Ovary (tissue), 10 donors: ENCODE measurements at places on chromosomes 7 and 10. TPM values are rescaled to one million over a fixed set of nuclear protein-coding genes. Genes with fewer than 3 reads are reported as not detected.

- no peaks in the 10 kb centered on the region for H3K36me3 ChIP-seq
- H3K27ac ChIP-seq: no peak overlapping the region
- H3K4me1 ChIP-seq: peaks cover 10% of the 10 kb centered on the region
- H3K27me3 ChIP-seq: no peaks in the 10 kb centered on the region
Observed at GRCh38 chr7:23184709-23185359, 3.0 kb downstream of the NUP42 start.

- H3K27ac ChIP-seq: no peak overlapping the region
- no peak for DNase-seq
- H3K4me1 ChIP-seq: peaks cover 9% of the 10 kb centered on the region
- H3K36me3 ChIP-seq: no peaks in the 10 kb centered on the region
- H3K4me3 ChIP-seq: no peak overlapping the region
Observed at GRCh38 chr10:78038105-78038504, 4.4 kb downstream of the RPS24 start.

DNA sequence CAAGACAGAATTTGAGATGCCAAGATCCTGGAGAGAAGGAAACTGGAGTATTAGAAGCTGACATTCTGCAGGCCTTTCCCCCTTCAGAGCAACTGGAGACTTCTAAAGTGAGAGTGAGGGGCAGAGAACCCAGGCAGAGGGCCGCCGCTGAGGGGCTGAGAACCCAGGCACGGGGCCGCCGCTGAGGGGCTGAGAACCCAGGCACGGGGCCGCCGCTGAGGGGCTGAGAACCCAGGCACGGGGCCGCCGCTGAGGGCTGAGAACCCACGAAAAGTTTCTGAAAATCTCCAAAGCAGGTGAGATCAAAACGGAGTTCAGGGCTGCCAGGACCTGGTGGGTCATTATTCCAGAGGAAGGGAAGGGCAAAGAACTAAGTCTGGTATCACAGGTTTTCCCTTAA lies 126.2 kb downstream of the DLG5 start:
- H3K4me1 ChIP-seq: no peaks in the 10 kb centered on the region
- H3K4me3 ChIP-seq: no peak overlapping the region
- no peaks in the 10 kb centered on the region for H3K36me3 ChIP-seq
- no peak overlapping the region for H3K27ac ChIP-seq
- no peaks in the 10 kb centered on the region for H3K27me3 ChIP-seq

DNA sequence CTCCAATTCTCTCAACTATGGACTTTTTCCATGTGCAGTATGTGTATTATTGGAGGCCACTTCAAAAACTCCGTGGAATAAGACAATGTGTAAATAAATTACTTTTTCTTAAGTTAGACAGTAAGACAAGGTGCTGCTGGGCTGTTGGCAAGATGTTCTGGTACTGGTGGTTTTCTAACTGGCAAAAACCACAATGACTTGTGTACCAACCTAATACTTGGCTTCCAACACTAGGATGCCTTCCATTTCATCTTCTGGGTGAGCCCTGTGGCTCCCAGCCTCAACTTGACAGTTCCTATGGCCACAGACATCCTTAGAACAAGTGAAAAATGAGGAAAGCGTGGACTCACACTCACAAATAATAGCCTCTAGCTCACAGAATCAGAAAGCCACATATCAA lies 77.0 kb downstream of the OSBPL3 start:
- peaks cover 13% of the 10 kb centered on the region for H3K4me1 ChIP-seq
- no peak overlapping the region for H3K4me3 ChIP-seq
- H3K27ac ChIP-seq: no peak overlapping the region
- no peaks in the 10 kb centered on the region for H3K27me3 ChIP-seq
- no peak for DNase-seq

DNA sequence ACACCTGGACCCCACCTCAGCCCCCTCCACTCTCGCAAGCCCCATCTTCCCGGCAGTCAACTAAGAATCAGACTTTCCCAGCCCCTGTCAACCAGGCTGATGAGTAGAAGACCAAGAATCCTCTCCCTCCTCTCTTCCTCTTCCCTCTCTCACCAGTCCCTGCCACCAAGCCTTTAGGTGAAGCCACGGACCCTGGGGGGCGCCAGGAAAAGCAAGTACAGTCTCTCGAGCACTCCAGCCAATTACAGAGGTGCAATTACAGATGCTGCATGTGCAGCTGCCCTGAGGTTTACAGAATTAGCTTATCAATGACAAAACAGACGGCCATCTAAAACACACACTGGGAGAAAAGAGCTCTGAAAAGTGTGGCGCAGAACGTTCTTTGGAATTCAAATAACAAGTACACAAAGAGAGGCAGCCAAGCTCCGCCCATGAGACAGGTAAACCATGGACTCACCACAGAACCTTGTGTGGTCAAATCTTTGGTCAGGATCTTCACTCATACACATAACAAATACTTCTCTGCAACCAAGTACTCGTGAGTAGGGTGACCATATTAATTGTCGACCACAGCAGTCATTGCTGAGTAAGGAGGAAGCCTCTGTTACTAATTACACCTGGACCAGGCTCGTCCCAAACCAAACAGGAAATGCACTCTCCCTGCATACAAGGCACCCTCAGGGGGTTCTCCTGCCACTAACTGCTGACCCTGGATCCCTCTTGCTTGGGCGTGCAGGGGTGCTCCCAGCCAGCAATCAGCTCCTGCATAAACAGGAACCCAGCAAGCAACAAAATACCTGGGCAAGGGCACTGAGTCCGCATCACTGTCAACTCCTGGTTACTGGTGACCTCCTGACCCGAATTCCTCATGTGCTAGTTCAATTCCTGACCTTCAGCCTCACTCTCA lies 189.2 kb downstream of the FAM107B start:
- no peaks in the 10 kb centered on the region for H3K36me3 ChIP-seq
- H3K4me3 ChIP-seq: no peak overlapping the region
- DNase-seq: no peak
- no peaks in the 10 kb centered on the region for H3K27me3 ChIP-seq
- no peak overlapping the region for H3K27ac ChIP-seq

GRCh38 chr7:8413600-8413999 lies 19.8 kb upstream of the NXPH1 start:
- no peak overlapping the region for H3K4me3 ChIP-seq
- no peaks in the 10 kb centered on the region for H3K27me3 ChIP-seq
- no peak for DNase-seq
- no peak overlapping the region for H3K27ac ChIP-seq
- no peaks in the 10 kb centered on the region for H3K4me1 ChIP-seq
- no peaks in the 10 kb centered on the region for H3K36me3 ChIP-seq

GRCh38 chr7:94394109-94394436 lies 622 bp upstream of the COL1A2 start:
- H3K4me3 ChIP-seq: peak overlapping the region; percentile 57
- no peaks in the 10 kb centered on the region for H3K36me3 ChIP-seq
- H3K27ac ChIP-seq: peak overlapping the region; percentile 61
- no peaks in the 10 kb centered on the region for H3K27me3 ChIP-seq

- no peak overlapping the region for H3K4me3 ChIP-seq
- no peaks in the 10 kb centered on the region for H3K4me1 ChIP-seq
- DNase-seq: no peak
Observed at GRCh38 chr7:88664630-88665233, 94.8 kb upstream of the ZNF804B start.

GRCh38 chr7:123958186-123958703 lies 33.2 kb downstream of the SPAM1 start:
- H3K4me1 ChIP-seq: no peaks in the 10 kb centered on the region
- H3K27ac ChIP-seq: no peak overlapping the region
- H3K4me3 ChIP-seq: no peak overlapping the region
- no peaks in the 10 kb centered on the region for H3K36me3 ChIP-seq
- no peak for DNase-seq
- H3K27me3 ChIP-seq: no peaks in the 10 kb centered on the region

GRCh38 chr10:124221356-124222317 lies 128.2 kb upstream of the CHST15 start:
- H3K36me3 ChIP-seq: no peaks in the 10 kb centered on the region
- H3K27me3 ChIP-seq: no peaks in the 10 kb centered on the region
- no peak overlapping the region for H3K4me3 ChIP-seq
- no peak for DNase-seq
- peaks cover 12% of the 10 kb centered on the region for H3K4me1 ChIP-seq
- H3K27ac ChIP-seq: no peak overlapping the region

DNA sequence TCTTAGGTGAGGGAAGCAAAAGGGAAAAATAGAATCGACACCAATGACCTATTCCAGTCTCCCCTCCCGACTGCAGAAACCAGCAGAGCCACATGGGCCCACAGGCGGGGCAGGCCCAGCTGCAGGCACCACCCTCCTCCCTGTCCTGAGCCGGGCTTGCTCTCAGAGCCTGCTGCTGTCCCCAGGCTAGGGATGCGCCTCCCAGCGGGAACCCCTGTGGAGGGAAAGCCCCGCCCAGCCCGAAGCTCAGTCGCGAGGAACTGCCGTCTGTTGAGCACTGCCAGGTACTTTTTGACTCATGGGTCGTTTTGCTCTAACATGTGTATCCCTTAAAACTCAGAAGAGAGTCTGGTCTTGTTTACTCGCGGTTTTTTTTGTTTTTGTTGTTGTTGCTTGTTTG lies 124.5 kb upstream of the RET start:
- no peak for DNase-seq
- H3K27me3 ChIP-seq: no peaks in the 10 kb centered on the region
- H3K27ac ChIP-seq: no peak overlapping the region

DNA sequence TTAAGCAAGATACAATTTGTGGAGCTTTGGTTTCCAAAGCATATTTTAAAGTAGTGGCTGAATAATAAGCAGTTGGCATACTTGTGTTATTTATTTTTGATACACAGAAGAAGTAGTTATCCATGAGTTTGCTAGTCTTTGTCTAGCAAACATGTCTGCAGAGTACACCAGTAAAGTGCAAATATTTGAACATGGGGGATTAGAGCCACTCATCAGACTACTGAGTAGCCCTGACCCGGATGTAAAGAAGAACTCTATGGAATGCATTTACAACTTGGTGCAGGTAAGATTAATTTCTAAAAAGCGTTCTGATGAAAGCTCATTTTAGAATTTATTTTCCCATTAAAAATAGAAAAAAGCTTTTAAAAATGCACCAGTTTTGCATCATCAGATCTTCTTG lies 31.4 kb downstream of the ARMC3 start:
- no peak for DNase-seq
- H3K27me3 ChIP-seq: no peaks in the 10 kb centered on the region
- H3K4me1 ChIP-seq: no peaks in the 10 kb centered on the region
- H3K36me3 ChIP-seq: no peaks in the 10 kb centered on the region

- DNase-seq: peak; percentile 10
- H3K4me3 ChIP-seq: no peak overlapping the region
- H3K36me3 ChIP-seq: no peaks in the 10 kb centered on the region
- H3K27ac ChIP-seq: no peak overlapping the region
- no peaks in the 10 kb centered on the region for H3K27me3 ChIP-seq
Observed at GRCh38 chr7:44964831-44965440, 13.9 kb downstream of the MYO1G start.

DNA sequence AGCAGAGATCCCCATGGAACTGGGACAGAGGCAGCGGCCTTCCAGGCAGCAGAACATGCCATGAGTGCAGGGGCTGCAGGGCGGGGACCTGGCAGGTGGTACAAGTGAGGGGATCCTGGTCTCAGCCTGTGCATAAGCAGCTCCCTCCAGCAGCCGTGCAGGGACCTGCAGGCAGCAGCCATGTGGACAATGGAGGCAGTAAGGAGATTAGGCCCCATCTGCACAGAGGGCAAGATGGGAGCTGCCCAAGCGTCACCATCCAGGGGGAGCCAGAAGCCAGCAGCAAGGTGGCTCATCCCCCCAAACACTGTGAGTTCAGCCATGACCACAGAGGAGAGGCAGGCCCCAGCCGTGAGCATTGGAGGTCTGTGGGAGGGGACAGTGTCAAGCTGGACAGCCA lies 3.1 kb downstream of the DDC start:
- no peak overlapping the region for H3K27ac ChIP-seq
- no peak overlapping the region for H3K4me3 ChIP-seq

DNA sequence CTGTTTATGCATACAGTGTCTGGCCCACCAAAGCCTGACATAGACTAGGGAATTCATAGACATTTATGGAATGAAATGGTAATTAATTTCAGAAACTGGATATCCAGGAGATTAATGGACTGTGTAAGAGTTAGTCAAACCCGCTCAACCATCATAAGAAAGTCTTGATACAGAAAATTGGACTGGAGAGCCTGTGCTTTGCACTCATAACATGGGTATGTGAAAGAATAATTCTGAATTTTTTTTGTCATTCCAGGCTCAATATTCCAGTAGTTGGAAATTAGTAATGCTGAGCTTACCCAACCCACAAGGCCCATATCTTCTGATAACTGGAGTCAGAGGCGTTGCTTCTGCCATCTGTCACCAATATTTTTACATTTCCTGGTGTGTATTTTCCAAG lies 799.7 kb upstream of the IGFBP3 start:
- H3K36me3 ChIP-seq: no peaks in the 10 kb centered on the region
- H3K4me3 ChIP-seq: no peak overlapping the region
- no peak for DNase-seq
- no peak overlapping the region for H3K27ac ChIP-seq

DNA sequence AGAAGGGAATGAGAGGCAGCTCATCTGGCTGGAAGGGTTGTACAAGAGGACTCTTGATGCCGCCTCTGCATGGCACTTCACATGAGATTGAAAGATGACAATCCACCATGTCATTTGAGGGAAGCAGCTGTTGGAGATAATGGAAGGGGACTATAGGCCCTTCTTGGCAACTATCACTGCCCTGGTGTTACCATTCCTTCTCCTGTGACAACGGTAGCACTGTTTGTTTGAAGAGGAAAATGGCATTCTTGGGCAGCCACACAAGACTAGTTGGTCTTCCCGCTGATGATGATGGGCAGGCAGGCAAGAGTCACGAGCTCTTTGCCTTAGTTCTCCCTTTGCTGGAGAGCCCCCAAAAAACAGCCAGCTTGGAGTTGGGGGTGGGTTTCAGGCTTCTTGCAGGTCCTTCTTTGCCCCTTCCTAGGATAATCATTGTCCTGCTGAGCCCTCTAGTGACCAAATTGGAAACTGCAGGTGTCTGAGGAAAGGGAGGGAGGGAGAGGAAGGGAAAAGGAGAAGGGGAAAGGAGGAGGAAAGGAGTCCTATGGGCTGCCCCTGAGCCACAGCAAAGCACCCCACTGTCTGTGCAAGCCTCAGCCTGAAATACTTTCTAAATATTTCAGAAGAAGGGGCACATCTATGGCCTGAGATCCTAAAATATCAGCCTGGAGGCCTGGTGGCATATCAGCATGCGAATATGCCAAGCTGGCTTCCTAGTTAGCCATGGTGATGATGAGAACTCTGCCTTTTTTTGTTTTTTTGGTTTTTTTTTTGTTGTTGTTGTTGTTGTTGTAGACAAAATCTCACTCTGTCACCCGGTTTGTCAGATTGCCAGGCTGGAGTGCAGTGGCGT lies 165.6 kb upstream of the KMT2E start:
- no peaks in the 10 kb centered on the region for H3K36me3 ChIP-seq
- no peaks in the 10 kb centered on the region for H3K4me1 ChIP-seq
- H3K27me3 ChIP-seq: no peaks in the 10 kb centered on the region
- H3K4me3 ChIP-seq: no peak overlapping the region
- DNase-seq: no peak

ADCYAP1R1 gene
- 7.0 TPM for total RNA-seq

C10orf62 gene
- 0.48 TPM for total RNA-seq

FAM131B gene
- 0.34 TPM for total RNA-seq

SYPL1 gene
- 75.3 TPM for total RNA-seq

PNLIPRP3 gene
- not detected for total RNA-seq
